Stimulated activated CD8-positive, alpha-beta memory T cell treated with anti-CD3 and anti-CD28 coated beads, Interleukin-4, amount 100 ng/mL, for 4 hours (primary cell): ENCODE measurements at places on chromosomes 1 and 21.

DNA sequence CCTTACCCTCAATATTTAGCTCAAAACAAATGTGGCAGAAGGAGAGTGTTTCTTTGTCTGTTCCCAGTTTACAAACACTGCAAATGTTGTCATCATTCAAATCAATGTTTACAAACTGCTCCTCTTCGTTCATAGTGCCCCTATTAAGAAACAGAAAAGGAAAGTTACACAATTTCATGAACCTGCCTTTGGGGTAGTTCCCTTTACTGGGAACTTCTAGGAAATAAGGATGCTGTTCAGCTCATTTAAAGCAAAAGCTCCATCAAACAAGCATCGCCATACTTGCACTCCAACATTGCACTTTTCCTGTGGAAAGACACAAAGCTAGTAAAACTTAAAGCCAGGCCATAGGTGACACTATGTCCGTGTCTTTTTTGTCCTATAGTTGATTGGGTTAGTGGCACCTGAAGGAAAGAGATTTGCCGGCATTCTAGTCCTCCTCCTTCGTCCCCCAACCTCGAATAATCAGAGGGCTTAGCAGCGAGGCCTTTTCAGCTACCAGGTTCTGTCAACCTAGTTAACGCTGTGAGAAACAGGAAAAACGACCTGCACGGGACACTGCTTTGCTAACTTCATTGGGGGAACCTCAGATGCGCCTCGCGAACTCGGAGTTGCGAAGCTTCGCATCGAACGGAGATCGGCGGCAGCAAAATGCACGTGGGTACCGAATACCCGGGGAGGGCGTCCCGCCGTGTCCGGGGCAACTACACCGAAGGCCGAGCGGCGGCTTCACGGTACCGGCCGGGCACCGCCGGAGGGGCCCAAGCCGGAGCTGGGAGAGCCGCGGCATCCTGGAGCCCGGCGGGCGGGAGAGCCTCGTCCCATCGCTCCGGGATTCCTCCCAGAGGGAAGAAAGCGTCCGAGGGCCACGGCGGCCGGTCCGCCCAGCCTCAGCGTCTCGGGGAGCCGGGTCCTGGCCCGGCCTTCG lies 706 bp downstream of the C21orf91 start:
- peak; percentile 15 for DNase-seq

DNA sequence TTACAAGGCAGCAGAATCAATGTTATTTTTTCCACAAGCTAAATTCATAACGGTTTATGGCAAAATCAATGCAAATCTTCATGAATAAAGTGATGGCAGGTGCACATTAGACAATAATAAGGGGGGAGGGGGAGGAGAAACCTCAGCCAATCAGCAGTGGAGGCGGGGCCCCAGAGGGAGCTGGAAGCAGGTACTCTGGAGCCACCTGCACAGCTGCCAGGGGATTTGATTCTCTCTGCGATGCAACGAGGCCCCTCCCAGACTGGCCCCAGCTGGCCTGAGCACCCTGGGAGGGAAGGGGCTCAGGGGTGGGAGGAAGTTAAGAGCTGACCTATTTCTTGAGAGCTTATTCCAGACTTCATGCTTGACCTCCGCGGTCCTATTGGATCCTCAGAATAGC lies 127.8 kb upstream of the IGSF21 start:
- DNase-seq, result no peak

- DNase-seq, result no peak
These were observed 3.4 kb upstream of the TEX35 start for GRCh38 chr1:178509414-178510007.

DNA sequence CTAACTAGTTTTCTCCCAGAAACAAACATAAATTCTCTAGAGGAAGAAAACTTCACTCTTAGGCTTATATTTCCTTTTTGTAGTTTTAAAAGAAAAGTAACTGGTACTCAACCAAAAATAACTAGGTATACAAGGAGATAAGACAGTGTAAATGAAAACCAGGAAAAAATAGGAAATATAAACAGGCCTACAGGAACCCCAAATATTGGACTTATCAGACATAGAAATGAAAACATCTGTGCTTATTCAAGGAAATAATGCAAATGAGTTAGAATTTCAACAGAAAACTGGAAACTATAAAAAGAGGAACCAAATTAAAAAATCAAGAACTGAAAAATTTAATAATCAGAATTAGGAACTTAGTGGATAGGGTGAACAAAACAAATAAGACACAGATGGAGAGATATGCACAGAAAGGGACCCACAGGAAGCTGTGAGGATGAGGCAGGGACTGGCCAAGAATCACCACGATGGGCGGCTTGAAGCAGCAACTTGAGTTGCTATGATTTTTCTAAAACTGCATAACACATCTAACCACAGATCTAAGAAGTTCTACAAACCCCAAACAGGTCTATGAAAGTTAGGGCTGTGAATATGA lies 67.5 kb upstream of the ACTRT2 start:
- no peak for DNase-seq

DNA sequence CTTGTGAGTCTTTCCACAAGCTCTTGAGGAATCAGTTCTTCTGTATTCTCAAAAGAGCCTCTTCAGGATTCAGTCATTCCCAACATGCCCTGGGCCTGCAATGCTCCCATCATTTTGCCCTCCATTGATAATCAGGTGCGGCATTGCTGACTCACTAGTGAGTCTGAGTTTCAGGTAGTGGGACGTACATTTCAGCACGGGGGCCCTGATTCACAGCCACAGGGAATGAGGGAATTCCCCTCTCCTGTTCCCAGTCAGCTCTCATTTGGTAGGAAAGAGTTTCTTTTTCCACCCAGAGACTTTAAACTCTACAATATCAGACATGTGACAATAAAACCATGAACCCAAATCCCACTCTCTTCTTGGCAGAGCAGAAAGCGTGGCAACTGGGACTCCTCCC lies 3.7 kb upstream of the IRF6 start:
- DNase-seq, result no peak

DNA sequence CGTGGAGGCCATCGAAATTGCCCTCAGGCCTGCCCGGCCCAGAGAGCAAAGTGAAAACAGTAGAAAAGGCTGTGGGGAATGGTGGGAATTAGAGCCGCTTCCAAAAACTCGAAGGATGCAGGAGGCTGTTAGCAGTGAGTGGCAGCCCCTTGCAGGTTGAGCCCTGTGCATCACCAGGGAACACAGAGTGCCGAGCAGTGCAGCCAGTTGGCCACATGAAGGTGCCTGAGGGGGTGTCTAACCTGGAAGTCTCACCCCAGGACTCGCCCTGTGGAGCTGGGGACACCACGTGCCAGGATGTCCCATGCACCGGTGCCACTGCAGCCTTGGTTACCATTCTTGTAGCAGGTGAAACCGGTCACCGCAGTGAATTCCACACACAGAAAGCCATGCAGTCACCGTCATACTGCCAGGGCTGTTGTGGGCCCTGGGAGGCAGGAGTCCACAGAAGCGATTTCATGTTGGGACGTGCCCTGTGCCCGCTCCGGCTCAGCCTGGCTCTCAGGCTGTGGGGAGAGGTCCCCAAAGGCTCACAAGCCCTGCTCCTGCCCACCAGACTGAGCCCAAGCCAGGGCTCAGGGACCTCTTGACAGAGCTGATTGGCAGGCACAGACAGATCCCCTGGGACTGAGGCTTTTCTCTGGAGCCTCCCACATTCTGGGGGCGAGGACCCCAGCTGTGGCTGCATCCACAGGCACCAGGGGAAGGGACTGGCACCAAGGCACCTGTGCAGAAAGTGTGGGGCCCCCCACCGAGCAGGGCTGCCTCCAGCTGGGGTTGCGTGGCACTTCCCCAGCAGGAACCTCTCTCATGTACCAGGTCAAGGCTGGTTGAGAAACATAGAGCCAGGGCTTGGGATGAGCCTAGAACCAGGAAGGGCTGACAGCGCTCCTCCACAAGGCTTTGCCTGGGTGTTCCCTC lies 16.7 kb upstream of the ACTRT2 start:
- no peak for DNase-seq

GRCh38 chr1:60044881-60045280 lies 28.7 kb downstream of the C1orf87 start:
- DNase-seq, result no peak

GRCh38 chr1:10637834-10638558 lies 158.4 kb downstream of the CASZ1 start:
- no peak for DNase-seq

GRCh38 chr1:10513199-10513598 lies 38.4 kb downstream of the PEX14 start:
- no peak for DNase-seq

- no peak for DNase-seq
These were observed 16.8 kb upstream of the STMN1 start for GRCh38 chr1:25922971-25923552.

- no peak for DNase-seq
These were observed 18.7 kb downstream of the PSMB2 start for GRCh38 chr1:35622510-35623178.

DNA sequence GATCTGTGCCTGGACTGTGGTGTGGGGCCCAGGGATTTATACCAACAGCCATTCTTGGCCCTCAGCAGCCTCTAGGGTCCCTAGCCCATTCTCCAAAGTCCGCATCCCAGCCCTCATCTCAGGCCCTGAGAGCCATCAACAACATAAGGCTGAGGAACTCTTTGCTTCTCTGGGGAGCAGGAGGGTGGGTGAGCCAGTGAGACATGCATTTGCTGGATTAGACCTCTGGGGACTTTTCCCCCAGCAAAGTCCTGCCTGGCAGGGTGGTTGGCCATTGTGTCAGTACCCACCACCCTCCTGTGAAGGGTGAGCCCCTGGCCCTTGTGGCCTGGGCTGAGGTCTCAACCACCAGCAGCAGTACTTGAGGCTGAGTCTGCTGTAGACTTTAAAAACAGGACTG lies 24.2 kb upstream of the FAM20B start:
- DNase-seq, result no peak

DNA sequence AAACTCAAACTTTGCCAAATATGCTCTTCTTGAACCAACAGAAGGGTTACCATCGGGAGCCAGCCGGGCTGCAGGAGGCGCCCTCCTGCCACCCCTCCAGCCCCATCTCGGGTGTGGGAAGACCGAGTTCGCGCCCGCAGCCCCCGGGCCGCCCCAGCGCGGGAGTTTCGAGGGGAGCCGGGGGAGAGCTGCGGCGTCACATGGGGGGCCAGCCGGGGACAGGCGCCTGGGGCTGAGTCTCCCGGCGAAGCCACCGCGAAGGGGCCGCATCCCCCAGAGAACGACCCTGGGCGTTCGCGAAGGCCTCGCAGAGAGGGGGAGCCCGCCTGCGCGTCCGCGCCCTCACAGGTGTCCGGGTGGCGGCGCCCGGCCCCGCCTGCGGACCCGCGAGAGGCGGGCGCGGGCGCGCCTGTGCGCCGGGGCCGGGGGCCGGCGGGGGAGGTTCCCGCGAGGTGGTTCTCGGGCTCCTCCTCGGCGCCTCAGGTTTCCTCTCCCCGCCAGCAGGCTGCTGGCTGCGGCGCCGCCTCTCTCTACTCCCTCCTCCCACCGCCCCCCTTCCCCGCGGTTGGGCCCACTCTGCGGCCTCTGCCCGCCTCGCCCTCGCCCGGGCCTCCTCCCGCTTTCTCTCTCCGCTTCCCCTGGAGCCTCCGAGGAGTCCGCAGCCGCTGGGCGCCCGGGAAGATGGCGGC lies at the start of gene RAVER2:
Gene RAVER2 (plus strand): TSS at position 584 of the 689 bp plus-strand sequence. CDS start 98 bp downstream, at position 682.
- DNase-seq, result peak; percentile 40

DNA sequence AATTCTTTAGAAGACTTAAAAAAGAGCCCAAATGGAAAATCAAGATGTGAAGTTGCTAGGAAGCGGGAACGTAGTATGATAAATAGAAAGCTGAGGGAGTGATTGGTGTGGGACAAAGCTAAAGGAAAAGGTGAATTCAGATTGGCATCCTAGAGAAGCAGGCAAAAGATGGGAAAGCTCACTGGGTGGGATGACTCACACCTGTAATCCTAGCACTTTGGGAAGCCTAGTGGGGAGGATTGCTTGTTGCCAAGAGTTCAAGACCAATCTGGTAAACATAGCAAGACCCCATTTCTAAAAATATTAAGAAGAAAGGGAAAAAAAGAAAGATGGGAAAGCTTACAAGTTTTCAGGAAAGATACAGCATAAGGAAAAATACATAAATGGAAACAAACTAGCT lies 1.8 kb downstream of the MRPS21 start:
- no peak for DNase-seq
